ENCODE measurements at places on chromosomes 11 and 22.

DNA sequence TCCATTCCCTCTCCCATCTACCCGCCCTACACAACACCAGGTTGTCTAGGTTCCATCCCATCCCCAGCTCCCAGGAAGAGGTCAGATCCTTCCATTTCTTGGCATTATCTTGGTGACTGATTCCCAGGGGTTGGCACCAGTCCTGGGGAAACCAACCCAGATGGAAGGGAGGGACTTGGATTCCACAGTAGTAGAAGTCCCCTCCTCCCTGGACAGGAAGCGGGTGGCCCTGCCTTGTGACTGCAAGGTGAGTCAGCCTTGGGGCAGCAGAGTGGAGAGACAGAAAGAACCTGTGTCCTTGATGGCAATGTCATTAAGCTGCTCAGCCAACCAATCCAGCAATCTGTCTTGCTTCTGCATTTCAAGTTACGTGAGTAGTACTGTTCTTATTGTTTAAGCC lies 26.5 kb downstream of the SYT13 start:
- no peak for DNase-seq

- peak; percentile 16 for DNase-seq
Measured at GRCh38 chr11:84437071-84437980, 1151.2 kb upstream of the CCDC90B start.

DNA sequence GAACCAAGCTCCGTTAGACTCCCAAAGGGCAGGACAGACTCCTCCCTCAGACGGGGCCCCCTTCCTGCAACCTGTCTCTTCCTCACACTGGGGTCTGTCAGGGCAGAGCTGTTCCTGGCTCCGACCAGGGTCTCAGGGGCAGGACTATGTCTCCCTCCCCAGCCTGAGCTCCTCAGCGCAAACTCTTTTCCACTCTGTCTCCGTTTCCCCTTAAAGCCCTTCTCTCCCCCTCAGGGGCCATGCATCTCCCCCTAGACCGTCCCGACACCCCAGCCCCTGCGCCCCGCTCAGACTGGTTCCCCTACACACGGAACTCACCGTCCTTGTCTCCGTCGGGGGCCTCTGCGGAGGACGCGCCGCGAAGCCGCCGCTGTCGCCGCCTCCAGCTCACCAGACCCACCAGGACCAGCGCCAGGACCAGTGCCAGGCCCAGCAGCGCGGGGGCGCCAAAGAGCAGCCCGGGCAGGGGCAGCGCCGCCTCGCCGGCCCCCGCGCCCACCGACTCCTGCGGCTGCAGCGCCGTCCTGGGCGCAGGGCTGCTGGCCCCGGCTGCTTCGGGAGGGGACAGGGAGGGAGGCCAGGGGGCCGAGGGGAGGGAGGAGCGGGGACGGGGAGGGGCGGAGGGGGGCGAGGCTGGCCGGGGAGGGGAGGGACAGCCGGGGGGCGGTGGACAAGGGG lies 684 bp downstream of the TNFRSF13C start:
- DNase-seq = no peak

DNA sequence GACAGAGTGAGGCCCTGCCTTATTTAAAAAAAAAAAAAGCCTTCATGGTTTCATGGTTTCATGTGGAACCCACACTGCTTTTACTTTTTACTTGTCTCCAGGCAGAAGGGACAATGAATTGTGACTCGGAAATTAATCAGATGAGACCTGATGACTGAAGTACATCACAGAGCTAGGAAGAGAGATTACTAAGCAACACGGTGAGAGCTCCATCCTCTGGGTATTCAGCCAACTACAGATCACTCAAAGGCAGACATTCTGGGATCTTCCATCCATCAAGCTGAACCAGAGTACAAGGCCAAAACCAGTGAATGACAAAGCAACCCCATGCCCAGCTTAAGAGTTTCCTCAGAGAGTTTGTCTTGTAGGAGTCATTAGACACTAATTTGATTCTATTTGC lies 433.2 kb downstream of the SOX6 start:
- DNase-seq = peak; percentile 33

DNA sequence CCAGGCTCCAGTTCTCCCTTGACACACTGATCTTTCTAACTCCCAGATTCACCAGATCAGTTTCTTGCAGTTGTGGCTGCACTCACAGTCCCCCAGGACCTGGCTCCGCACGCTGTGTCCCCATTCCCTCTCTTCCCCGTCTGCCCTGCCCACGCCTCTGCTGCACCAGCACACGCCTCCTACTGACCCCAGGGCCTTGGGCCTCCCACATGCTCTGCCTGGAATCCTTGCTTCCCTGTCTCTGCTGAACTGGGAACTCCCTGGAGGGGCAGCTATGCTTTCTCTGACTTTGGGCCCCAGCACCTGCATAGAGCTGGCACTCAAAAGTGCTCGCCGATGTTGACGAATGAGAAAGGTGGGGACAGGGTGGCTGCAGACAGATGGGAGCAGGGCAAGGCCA lies 68.9 kb downstream of the MYO7A start:
- no peak for DNase-seq

- DNase-seq = no peak
Measured at GRCh38 chr11:120197977-120198376, 12.9 kb upstream of the OAF start.

GRCh38 chr11:102283116-102283485 lies 34.2 kb upstream of the BIRC3 start:
- DNase-seq = no peak

DNA sequence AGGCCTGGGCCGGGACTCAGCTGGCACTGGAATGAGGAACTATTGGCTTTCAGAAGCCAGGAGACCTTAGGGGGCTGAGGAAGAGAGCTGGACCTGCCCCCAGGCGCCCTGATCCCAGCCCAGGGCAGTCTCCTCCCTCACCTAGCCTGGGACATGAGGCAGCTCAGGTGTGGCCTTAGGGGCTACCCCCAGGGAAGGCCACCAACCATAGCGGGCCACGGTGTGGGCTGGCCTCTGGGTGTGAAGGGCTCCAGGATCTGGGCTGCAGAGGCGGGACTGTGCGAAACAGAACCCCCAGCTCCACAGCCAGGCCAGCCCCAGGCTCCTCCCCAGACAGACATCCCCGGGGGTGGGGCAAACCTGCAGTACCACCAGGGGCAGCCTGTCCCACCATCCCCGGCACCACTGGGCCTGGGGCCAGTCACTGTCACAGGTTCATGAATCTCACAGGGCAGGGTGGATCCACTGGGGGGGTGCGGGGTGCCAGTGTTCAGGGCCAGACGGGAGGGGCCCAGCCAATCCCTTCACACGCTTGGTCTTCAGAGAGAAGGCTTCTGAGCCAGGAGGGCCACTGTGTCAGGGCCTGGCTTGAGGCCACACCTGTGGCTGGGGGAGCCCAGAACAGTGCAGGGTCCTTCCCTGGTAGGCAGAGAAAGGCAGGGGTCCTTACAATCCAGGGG lies 3.5 kb downstream of the PLXNB2 start:
- DNase-seq = no peak

GRCh38 chr11:129260750-129261149 lies 68.6 kb upstream of the ARHGAP32 start:
- DNase-seq = no peak

GRCh38 chr22:48226026-48227013 lies 1463.9 kb downstream of the TBC1D22A start:
- DNase-seq = no peak

DNA sequence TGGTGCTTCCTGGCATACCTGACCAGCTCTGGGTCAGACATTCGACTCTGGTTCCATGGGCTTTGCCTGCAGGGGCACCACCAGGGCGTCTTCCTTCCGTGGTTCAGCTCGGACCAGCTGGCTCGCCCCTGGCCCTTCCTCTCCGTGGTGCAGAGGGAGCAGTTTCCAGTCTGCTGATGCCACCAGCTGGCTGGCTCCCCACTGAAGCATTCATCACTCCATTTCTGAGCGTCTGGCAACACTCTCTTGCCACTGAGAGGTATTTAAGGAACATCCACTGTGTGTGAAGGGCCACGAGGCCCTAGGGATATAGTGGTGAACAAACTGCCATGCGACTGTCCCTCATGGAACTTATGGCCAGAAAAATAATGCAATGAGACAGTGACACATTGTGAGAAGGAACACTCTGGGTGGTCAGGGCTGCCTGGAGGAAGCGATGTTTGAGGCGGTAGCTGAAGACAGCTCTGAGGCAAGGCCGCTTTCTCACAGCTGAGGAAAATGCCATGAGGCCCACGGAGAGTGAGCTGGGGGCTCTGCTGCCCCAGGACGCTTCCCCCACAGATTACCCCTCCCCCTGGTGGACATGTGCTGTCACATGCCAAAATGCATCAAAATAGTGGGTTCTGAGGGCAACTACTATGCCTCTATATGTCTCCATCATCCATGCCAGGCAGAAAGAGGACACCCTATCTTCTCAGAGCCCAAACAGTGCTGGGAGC lies 44.9 kb upstream of the ARFGAP3 start:
- DNase-seq = no peak

DNA sequence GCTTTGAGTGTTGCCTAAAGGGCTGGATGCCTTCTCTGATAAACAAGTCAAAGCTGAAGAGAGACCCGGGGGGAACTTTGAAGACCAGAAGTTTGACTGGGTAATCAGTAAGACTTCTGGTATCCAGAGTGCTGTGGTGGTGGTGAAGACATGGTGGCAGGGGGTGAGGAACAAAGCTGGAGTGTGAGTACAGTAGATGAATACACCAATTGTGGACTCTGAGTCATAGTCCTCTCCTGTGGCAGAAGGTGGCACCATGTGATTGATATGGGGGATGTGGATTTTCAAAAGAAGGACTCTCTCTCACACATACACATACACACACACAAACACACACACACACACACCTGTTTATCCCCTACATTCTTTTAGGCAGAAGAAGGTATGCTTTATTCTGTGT lies 12.3 kb downstream of the MS4A6A start:
- DNase-seq = no peak

GRCh38 chr11:31798057-31798553 lies 13.0 kb downstream of the PAX6 start:
- DNase-seq = no peak

DNA sequence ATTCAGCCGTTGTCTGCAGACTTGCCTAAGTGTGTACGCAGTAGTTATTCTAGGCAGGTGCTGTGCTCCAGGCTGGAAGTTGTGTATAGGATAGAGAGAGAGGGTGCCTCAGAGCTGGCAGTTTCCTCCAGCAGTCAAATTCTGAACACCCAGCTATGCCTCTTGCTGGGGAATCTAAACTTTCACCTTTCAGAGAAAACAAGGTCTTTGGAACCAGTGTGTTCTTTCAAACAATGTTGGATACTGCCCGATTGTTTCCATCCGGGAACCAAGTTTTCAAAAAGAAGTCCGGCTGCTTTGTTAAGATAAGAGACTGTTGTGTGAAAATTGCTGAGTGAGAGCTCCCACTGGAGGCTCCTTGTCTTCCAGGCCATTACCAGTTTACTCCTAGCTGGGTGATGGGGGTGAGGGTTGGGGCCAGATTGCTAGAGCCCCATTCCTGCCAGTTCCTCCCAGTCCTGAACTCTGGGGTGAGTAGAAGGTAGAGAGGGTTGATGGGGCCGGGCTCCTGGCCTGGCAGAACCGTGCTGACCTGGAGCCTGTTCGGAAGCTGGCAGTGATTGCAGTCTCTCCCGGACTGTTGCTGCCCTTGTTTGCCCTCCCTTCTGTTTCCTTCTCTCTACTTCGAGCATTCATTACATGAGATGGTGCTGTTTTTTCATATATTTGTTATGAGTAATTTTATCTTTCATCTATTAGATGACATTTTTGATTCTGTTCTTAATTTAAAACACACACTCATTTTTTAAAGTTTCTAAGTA lies 150.2 kb downstream of the TEAD1 start:
- DNase-seq = peak; percentile 38

- no peak for DNase-seq
Measured at GRCh38 chr11:7892059-7892699, 38.9 kb downstream of the OR10A6 start.

DNA sequence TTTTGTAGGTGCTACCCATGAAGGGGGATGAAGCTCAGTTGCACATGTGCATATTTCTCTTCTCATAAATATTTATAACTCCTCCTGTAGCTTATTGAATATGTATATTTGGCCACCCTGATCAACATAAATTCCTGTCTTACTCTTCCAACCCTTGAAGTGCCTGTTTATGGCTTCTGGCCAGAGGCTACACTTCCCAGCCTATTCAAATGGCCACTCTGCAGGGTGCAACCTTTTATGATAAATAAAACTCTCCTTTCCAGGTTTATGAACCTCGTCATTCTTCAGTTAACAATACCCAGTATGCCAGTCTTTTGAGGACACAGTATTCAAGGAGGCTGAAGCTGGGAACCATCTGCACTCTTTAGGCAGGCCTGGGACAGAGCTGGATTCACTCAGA lies 2.6 kb upstream of the RTL6 start:
- DNase-seq = peak; percentile 16

GRCh38 chr22:19720150-19720827 lies 3.0 kb upstream of the GP1BB start:
- DNase-seq = no peak

DNA sequence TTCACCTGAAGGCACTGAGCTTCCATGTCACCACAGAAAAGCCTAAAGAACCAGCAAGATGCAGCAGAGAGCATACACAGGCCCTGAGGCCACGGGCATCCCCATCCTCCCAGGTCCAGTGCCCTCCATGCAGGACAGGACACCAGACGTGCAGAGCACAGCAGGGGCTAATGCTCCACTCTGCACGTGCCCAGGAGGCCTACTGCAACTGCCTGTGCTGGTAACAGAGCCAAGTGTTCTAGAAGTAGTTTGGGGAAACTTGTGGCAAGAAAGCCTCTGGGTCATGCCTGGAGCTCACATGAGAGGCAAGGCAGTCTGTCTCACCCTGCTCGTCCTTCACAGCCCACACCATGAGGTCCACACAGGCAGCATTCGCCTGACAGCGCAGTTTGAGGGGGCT lies 30.7 kb downstream of the SERPIND1 start:
- DNase-seq = no peak

- no peak for DNase-seq
Measured at GRCh38 chr11:104024572-104024971, 11.9 kb upstream of the DDI1 start.

GRCh38 chr22:19875061-19875530 lies 20.4 kb upstream of the GNB1L start:
- DNase-seq = no peak

DNA sequence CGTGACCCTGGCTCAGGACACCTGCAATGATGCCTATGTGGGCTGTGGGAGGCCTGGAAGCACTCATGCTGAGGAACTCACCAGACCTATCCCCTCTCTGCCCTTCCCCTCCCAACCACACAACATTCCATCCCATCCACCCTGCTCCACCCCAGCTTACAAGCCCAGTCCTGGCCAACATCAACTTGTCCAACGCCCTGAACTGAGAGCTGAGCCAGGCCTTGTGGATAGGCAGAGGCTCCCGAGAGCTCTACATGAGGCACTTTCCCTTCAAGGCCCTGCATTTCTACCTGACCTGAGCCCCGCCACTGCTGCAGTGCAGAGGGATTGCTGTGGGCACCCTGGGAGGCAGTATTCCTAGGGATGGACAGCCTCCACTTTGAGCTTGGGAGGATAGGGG lies 112.4 kb downstream of the PDE2A start:
- DNase-seq = no peak

DNA sequence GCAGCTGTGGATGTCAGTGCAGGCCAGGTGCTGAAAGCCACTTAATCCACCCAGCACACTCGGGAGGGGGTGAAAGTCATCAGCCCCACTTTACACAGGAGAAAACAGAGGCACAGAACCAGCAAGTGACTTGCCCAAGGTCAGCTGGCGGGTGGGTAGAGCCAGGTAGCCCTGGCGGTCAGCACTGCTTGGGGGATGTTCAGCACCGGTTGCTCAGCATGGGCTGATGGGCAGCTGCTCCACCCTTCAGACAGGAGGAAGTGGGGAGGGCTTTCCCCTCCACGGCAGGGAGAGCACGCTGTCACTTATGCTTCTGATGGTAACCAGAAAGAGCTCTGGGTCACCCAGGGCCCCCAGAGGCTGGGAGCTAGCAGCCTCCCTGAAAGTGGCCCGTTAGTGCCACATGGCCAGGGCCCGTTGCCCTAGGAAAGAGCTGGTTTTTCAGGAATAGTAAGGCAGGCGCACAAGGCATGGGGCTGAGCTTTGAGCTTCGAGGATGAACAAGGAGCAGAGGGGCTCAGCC lies 417.9 kb downstream of the CTTN start:
- no peak for DNase-seq
